Transverse colon (tissue), 4 donors: ENCODE measurements at places on chromosomes 2 and 18. TPM values are rescaled to one million over a fixed set of nuclear protein-coding genes. Genes with fewer than 3 reads are reported as not detected.

DNA sequence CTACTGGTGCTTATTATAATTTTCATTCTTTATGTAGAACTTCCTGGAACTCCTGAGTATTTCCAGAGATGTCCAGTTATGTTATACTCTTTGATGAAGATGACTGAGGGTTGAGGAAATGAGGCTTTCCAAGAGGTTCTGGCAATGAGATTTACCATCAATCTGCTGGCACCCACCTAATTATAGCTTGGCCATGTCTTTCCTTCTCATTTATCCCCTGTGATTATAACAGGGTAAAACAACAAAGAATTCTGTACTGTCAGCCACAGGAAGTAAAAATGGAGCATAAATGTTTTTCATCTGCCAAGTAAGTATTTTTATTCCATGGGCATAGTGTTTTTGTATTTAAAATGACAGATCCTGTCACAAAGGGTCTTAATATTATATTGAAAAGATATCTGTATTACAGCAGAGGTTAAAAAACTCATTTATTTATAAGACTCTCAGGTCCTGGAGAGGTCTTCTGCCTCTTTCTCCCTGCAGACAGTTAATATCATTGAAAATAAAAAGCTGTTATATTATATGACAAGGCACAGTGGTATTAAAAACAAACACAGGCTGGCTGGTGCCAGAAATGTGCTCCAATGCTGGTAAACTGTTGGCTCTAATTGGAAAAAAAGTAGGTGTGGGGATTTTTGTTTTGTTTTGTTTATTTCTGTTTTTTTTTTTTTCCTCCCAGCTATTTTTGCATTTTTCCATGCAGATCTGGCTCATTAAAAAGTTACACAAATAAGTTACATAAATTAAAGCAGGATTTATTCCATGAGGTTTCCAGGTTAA is 1764.1 kb upstream of the CELF4 start:
- no peaks in the 10 kb centered on the region for H3K4me1 ChIP-seq
- H3K27me3 ChIP-seq, result no peaks in the 10 kb centered on the region
- no peak overlapping the region for H3K4me3 ChIP-seq
- no peaks in the 10 kb centered on the region for H3K36me3 ChIP-seq

Gene CYS1
- 1.2 TPM for total RNA-seq

Gene TSHZ1
- total RNA-seq, result 16.3 TPM

DNA sequence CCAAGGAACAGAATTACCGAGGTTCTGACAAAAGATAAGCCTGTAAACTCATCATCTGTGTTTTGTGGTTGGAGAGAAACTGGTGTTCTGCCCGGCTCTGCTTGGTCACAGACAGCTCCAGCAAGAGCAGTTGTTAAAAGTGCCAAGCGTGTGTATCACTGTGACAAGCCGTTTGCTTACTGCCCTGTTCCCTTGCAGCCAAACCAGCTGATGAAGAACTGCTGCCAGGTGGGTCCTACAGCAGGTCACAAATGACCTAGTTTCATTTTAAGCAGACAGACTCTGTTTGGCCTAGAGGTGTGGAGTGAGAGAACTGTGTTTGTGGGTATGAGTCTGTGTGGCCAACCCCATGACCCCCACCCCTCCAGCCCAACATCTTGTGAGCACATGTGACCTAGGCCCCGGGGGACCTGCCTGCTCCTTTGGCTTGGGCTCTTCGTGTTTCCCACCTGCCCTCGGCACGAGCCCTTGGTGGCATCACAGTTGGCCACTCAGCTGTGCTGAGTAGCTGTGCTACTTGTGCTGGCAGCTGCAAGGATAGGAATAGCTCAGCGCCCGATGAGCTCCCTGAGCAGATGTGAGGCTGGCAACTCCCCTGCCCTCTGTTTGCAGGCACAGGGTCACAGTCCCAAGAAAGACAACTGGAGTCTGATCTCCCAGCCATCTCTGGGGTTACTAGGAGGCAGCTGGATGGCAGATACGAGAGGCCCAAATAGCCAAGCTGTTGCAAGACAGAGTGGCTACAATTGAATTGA is 9.7 kb downstream of the OXER1 start:
- DNase-seq, result no peak
- no peak overlapping the region for H3K4me3 ChIP-seq
- no peak overlapping the region for H3K27ac ChIP-seq
- H3K4me1 ChIP-seq, result no peaks in the 10 kb centered on the region

Gene REG3G
- total RNA-seq, result not detected

- H3K27me3 ChIP-seq, result no peaks in the 10 kb centered on the region
- H3K36me3 ChIP-seq, result no peaks in the 10 kb centered on the region
- H3K4me3 ChIP-seq, result no peak overlapping the region
- no peaks in the 10 kb centered on the region for H3K4me1 ChIP-seq
- DNase-seq, result no peak
- H3K27ac ChIP-seq, result no peak overlapping the region
These were observed 384.6 kb downstream of the NRXN1 start for GRCh38 chr2:50647381-50647780.

Gene BUB1
- total RNA-seq, result 1.3 TPM

DNA sequence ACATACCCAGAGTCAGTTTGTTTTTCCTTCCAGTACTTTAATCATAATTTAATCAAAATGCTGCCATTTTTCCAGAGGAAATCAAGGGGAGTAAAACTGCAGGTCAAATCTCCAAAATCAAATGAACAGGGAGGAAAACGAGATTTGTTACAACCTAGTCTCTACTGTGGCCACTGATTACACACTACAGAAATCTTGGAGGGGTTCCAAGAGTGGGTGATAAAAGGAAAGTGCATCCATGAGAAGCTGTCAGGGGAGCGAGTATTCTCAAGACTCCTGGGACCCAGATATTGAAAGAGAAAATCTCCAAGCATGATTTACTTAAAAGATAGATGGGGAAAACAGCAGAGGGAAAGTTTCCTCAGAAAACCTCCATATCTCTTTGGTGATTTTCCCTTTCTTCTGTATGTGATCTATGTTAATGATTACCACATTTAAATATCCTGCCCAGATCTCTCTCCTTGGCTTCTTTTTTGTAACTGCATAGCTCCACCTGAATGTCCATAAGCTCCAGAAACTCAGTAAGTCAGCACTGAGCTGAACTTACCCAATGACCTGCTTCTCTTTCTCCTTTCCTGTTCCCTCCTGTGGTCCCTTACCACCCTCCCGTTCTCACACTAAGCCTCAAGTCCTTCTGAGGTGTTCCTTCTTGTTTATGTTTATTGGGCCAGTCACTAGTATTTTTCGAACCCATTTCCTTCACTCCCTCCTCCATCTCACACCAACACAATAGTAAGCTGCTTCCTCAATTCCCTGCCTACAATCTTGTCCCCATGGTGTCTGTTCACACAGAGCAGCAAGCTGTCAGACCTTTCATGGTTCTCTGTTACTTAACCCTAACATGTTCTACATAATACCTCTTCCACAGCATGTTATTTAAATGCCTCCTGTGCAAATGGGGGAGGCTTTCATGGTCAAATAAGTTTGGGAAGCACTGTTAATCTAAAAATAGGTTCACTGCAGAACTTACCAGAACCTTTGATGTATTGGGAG is 73.9 kb upstream of the TWSG1 start:
- H3K36me3 ChIP-seq, result no peaks in the 10 kb centered on the region
- H3K4me3 ChIP-seq, result no peak overlapping the region
- no peak overlapping the region for H3K27ac ChIP-seq
- DNase-seq, result no peak
- no peaks in the 10 kb centered on the region for H3K4me1 ChIP-seq

Gene PRKAG3
- total RNA-seq, result not detected

DNA sequence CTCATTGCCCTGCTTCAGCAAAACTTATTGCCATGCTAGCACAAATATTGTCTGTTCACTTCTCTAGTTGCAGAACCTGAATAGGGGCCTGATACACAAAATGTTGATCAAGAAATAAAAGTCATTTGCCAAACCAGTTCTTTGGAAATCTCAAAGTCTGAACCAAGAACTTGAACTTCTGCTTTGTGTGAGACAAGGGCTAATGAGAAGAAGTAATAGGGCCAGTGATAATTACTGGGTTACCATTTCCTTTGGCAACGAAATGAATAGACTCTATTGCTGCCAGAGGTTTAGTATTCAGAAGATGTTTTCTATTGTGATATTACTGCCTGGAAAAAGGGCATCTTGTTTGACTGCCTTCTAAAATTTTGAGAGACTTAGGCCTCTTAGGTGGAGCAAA is 35.0 kb downstream of the TMEFF2 start:
- H3K27me3 ChIP-seq, result no peaks in the 10 kb centered on the region
- H3K4me3 ChIP-seq, result no peak overlapping the region
- peaks cover 6% of the 10 kb centered on the region for H3K4me1 ChIP-seq
- no peak for DNase-seq
- no peak overlapping the region for H3K27ac ChIP-seq
- no peaks in the 10 kb centered on the region for H3K36me3 ChIP-seq

- H3K4me3 ChIP-seq, result no peak overlapping the region
- DNase-seq, result no peak
- no peaks in the 10 kb centered on the region for H3K4me1 ChIP-seq
These were observed 38.8 kb downstream of the APLF start for GRCh38 chr2:68506170-68506569.

Gene EFHD1
- 6.1 TPM for total RNA-seq
